EL (cell line): ENCODE measurements at places on chromosomes 5 and 9.

DNA sequence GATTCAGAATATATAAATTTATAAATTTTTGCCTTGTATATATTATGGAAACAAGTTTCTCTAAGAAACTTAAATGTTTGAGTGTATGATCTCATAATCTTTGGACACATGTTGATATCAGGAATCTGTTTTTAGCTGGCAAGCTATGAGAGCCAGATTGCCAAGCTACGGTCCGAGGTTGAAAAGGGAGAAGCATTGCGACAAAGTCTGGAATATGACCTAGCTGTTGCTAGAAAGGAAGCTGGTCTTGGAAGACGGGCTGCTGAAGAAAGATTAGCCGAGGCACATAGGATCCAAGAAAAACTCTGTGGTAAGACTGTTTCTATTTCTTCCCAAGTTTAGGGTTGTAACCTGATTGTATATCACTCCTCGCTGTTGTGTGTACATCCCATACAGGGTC is 25.9 kb downstream of the CCDC171 start:
- DNase-seq = no peak

GRCh38 chr5:101543780-101544179 is 640.7 kb upstream of the ST8SIA4 start:
- no peak for DNase-seq

DNA sequence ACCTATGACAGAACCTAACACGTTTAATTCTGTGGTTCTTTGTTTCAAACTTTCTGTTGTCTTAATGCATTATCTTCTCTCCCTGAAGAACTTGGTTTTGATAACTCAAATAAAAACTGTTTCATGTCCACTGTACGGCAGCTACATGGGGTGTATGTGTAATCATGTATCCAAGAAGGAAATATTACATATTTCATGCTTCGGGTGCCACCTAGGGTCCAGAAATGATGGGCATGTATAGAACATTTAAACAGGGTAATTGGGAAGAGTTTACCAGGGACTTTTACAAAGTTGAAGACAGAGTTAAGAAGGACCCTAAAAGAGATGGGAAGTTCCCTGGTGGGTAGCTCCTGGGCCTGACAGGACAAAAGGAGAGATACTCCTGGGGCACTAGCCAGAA is 291.3 kb downstream of the FBXL7 start:
- DNase-seq = no peak

- no peak for DNase-seq
Measured at GRCh38 chr9:3823842-3824475, 298.2 kb upstream of the RFX3 start.

GRCh38 chr5:121426153-121426552 is 425.5 kb upstream of the FTMT start:
- no peak for DNase-seq

DNA sequence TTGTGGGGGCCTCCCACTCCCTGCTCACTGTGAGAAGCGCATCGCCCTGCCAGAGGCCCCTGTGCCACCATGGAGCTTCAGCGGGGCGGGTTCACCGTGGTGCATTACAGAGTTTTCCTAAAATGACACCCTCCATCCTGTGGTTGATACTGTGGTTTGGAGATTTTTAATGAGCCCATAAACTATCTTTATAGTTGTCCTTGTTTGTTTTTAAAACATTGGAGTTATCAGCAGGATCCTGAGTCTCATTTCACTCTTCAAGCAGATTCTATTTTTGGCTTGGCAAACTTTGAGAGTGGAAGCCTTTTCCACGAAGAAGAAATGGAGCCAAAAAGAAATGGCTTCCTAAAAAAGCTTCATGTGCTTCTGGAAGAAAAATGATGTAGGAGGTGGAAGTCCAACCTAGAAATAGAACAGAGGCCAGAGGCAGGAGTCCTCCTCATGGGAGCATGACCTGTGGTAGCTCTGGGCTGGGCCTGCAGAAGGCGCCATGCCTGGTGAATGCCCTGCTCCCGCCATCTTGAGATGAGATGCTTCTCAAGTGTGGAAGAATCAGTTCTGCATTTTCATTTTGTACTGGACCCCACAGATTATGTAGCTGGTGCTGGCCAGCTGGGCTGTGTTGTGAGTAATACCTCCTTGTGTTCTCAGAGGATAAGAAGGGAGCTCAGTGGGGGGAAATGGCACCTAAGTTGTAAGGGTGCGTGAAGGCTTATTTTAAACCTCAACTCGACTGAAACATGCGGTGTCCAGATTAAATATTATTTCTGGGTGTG is 79.0 kb upstream of the RAI14 start:
- DNase-seq = peak; percentile 26

- DNase-seq = no peak
Measured at GRCh38 chr5:55593115-55593472, 58.3 kb upstream of the PLPP1 start.

- no peak for DNase-seq
Measured at GRCh38 chr5:354581-355378, 33.3 kb downstream of the AHRR start.

- no peak for DNase-seq
Measured at GRCh38 chr9:100652850-100653249, 75.0 kb downstream of the CAVIN4 start.

DNA sequence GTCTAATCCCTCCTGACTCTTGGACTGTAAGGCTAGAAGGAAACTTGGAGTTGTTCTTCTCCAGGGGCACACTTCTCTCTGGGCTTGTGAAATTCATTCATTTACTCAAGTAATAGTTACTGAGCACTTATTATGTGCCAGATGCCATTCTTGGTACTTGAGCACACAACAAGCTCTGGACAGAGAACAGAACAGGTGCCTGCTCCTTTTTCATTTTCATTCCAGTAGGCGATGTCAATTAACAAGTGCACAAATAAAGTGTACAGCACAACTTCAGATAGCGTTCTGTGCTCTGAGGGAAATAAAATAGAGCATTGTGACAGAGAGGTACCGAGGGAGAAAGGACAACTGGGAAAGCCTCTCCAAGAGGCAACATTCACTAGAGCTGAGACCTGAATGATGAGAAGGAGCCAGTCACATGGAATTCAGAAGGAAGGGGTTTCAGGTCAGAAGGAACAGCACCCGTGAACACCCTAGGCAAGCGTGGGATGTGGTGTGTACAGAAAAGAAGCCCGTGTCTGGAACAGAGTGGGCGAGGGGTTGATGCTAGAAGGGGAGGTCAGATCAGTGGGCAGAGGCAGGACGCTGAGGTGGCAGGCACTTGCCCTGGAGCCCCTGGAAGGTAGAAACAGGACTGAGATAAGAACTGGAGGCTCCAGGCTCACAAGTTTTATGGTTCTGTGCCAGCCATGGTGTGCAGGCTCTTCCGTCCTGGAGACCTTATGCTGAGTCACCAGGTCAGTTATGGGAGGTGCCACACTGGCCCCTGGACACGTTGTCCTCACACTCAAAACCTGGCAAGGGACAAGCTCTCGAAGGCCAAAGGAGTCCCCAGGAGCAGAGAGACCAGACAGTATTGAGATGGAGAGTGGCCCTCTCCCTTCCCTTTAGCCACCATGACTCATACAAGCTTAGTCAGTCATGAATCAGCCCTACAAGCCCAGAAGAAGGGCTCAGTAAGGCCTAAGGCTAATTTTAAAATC is 7.2 kb upstream of the ABLIM3 start:
- peak; percentile 97 for DNase-seq

DNA sequence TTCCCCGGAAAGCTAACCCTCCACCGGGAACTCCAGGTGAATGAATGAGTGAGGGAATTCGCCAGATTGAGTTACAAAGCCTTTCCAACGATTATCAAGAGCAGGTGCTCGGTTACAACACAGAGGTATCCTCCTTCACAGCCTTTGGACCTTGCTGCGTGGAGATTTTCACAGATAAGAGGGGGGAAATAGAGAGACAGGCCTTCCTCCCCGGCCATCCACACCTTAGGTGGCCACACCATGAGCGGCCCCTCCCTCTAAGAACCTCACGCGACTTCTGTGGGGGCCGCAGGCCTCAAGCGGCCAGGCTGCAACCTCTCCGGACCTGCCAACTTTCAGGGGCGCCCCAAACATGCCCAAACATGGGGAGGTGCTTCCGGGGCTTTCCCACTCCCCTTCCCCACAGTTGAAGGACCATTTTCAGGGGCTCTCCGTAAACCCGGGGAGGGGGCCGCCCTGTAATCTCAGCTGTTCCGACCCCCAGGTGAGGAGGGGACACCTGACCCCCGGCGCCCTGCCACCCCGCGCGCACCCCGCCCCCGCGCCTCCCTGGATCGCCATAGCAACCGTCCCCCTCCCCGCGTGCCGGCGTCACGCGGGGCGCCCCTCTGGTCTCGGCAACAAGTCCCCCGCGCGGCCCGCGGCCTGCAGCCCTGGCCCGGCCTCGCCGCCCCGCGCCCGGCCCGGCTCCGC is 603 bp downstream of the DENND1A start:
- DNase-seq = peak; percentile 23

DNA sequence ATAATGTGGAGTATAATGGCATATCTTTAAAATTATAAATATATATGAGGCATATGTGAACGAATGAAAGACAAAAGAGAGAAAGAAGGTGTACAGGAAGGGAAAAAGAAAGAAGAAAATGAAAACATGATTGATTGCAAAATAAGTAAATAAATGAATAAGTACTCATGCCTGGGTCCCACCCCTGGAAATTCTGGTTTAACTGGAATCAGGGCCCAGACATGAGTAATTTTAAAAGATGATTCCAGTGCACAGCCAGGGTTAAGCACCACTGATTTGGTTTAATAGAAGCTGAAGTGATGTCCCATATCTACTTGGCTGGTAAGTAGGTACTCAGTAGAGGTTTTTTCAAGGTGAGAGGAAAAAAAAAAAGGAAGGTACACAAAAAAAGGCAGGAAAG is 34.0 kb upstream of the HOMER1 start:
- DNase-seq = no peak

- DNase-seq = no peak
Measured at GRCh38 chr9:107170801-107171200, 112.3 kb upstream of the RAD23B start.

- no peak for DNase-seq
Measured at GRCh38 chr5:67413721-67414120, 217.1 kb upstream of the CD180 start.

- no peak for DNase-seq
Measured at GRCh38 chr9:124228516-124228915, 29.2 kb upstream of the NEK6 start.

- no peak for DNase-seq
Measured at GRCh38 chr5:27125856-27126255, 87.5 kb upstream of the CDH9 start.

GRCh38 chr5:31983851-31984250 is 190.3 kb downstream of the GOLPH3 start:
- DNase-seq = peak; percentile 9

- peak; percentile 74 for DNase-seq
Measured at GRCh38 chr9:73038613-73039012, 85.8 kb upstream of the ALDH1A1 start.

GRCh38 chr9:121272401-121272948 is 4.5 kb downstream of the GSN start:
- no peak for DNase-seq

GRCh38 chr5:96973532-96974401 is 37.9 kb downstream of the LNPEP start:
- no peak for DNase-seq

- DNase-seq = no peak
Measured at GRCh38 chr5:160978944-160979343, 126.9 kb upstream of the ATP10B start.

DNA sequence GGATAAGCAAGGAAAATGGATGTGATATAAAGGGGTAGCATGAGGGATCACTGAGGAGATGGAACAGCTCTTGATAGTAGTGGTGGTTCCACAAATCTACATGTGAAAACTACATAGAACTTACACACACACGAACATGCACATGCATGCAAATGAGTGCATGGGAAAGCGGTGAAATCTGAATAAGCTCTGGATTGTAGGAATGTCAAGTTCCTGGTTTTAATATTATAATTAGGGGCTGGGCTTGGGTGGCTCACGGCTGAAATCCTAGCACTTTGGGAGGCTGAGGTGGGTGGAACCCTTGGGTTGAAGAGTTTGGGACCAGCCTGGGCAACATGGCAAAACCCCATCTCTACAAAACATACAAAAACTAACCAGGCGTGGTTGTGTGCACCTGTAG is 13.1 kb upstream of the PDCL start:
- no peak for DNase-seq

DNA sequence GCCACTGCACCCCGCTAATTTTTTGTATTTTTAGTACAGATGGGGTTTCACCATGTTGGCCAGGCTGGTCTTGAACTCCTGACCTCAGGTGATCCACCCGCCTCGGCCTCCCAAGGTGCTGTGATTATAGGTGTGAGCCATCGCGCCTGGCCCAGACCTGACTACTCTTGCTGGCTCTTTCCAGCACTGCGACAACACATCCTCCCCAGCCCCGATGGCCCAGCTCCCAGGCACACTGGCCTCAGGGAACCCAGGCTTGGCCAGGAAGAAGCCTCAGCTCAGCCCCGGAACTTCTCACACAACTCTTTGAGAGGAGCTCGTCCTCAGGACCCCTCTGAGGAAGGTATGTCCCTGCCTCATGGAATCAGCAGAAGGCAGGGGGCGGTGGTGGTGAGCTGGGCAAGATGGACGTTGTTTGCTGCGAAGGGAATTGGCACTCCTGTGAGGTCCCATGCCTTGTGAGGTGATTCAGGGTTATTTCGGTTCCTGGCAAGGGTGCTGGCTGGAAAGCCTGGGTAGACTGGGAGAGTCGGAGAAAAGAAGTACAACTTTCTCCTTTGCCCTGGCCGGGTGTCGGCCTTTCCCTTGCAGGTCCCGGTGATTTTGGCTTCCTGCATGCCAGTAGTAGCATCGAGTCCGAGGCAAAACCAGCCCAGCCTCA is 5.9 kb downstream of the DELE1 start:
- DNase-seq = no peak

DNA sequence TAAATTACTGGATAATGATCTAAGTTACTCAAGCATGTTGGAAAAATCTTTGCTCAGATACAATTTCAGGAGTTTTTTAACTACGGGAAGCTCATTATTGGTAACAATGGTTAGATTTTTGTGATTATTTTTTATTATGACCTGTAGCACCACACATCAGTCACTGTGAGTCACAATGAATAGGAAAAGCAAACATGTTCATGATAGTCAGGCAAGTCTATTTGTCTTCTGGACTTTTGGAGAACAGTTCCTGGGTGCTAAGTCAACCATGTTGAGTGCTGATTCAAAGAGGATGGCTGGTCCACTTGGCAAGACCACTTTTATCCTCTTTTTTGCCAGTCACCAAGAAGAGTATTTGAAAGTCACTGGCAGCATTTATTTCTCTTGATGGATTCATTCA is 403.2 kb downstream of the KIF4B start:
- DNase-seq = no peak

- no peak for DNase-seq
Measured at GRCh38 chr9:8133606-8134005, 334.0 kb upstream of the DMAC1 start.

- DNase-seq = peak; percentile 25
Measured at GRCh38 chr5:154756009-154756867, 1.1 kb downstream of the LARP1 start.

DNA sequence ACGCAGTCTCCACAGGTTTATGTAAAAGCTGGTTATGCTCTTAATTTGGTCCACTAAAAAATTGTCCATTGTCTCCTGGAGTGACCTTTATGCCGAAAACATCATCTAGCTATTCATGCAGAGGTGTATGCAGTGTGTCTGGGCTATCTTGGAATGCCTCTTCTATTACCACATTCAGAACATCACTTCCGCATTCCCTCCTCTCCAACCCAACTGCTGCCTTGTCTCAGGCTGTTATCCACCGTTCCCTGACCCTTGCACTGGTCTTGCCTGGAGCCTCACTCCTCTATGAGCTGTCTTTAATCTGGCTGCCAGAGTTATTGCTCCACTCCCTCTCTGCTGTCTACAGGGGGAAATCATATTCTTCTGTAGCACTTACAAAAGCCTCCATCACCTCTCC is 214.1 kb upstream of the ANKRD55 start:
- DNase-seq = peak; percentile 56

GRCh38 chr9:9395539-9395938 is 1217.3 kb downstream of the PTPRD start:
- DNase-seq = no peak
